ENCODE measurements at places on chromosomes 6 and 20.

- DNase-seq = no peak
These were observed 86.0 kb downstream of the MBOAT1 start for GRCh38 chr6:20126102-20126752.

DNA sequence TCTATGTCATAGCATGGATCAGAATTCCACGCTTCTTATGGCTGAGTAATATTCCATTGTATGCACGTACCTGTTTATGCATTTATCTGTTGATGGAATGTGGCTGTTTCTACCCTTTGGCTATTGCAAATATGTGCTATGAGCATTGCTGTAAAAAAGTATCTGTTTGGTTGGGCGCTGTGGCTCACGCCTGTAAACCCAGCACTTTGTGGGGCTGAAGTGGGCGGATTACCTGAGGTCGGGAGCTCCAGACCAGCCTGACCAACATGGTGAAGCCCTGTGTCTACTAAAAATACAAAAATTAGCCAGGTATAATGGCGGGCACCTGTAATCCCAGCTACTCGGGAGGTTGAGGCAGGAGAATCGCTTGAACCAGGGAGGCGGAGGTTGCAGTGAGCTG lies 182.4 kb downstream of the BCAS1 start:
- no peak for DNase-seq

GRCh38 chr6:149429427-149430360 lies 29.6 kb downstream of the SUMO4 start:
- no peak for DNase-seq

DNA sequence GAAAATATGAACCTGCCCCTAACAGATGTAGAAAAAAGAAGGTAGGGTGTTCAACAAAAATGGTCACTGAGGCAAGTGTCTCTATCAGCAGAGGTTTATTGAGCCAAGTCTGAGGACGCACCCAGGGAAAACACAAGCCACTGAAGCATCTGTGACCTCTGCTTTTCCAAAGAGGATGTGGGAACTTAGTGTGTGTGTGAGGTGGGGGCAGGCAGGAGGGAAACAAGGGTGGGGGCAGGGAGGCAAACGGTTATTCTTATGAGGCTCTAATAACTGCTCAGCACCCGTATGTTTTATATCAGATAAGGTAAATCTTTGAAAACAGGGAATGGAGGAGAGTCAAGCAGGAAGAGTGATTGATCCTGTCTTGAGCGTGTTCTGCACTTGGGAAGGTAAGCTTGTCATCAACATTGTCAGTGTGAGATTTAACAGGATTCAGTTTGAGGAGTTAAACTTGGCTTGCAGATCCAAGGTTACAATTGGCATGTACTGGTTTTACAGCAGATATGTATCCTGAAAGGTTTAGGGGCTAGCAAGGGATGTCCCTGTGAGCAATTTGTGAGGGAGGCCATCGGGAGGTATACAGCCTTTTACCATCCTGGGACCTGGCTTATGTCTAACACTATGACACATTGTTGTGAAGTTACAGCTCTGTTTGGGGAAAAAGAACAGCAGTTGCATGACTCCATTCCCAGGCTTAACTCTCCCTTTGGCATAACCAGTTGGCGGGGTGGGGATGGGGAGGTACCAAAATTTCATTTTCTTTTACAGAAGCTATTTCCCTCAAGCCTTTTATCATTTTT lies 33.7 kb downstream of the NINL start:
- DNase-seq = no peak

GRCh38 chr6:11431455-11431937 lies 106.1 kb upstream of the TMEM170B start:
- DNase-seq = no peak

DNA sequence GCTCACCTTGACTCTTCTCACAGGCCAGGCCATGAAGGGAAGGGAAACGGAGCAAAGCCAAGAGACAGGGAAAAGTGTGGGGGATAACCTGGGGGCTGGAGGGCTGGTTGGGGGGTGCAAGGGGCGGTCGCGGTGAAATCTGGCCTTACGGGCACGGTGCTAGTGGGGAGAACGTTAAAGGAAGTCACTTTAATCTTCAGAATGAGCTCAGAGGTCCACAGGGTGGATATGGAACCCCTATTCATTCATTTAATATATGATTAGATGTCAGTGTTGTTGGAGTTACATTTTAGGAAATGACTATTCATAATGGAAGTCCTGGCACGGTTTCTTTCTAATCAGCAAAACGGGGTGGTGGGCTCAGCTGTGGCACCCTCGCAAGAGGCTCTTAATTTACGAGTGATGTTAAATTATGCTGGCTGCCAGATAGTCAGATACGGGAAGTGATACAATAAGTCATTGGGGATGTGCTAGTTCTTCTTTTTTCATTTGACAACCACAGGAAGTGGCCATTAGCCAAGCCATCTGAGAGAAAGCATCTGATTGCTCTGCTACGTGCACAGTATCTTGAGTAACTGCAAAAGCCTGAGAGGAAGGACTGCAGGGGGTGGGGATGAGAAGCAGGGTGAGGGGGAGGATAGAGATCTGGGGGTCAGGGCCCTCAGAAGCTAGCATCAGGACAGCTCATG lies 253.0 kb downstream of the QKI start:
- peak; percentile 81 for DNase-seq

DNA sequence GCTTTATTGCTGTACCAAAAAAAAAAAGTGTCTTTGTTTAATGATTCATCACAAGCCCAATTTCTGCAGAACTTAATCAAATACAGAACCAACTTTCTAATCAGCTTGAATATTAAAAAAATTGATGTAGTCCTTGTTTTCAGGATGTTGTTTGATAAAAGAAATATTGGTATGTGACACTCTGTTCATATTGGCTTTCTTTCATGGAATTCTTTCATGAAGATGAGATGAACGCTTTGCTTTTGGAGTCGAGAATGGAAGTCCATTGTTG lies 184.3 kb downstream of the ZNF217 start:
- DNase-seq = no peak

GRCh38 chr6:106380407-106380806 lies 19.9 kb downstream of the CRYBG1 start:
- peak; percentile 9 for DNase-seq

DNA sequence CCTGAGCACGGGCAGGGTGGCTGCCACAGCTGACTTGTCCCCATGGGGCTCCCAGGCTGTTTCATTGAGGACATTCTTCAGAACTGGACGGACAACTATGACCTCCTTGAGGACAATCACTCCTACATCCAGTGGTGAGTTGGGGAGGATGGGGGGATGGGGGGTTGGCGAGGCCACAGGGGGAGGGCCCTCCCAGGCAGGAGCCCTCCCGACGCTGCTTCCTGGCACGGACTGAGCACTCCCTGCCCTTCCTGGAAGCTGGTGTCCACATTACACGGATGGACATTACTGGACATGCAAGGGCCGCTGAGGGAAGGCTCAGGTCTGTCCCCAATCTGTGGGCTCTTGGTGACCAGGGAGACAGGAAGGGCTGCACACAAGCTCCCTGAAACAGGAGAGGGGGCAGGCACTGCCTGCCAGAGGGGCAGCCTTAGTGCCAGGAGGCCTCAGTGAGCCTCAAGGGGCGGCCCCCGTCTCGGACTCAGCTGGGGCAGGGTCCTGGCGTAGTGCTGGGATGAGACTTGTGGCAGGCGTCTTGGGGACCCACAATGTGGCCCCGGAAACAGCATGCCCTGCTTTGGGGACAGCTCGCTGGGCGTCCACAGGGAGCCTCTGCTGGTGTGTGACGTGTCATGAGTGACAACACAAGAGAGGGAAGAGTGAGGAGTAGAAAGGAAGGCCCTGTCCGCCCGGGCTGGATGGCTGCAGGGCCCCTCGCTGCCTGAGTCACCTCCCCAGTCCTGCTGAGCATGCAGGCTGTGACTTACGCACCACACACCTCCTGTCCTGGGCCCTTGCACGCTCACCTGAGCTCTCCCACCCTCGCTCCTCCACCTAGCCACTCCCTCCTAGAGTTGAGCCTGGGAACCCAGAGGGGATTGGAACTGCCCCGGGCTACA lies 5.1 kb downstream of the OGFR start:
- no peak for DNase-seq

- no peak for DNase-seq
These were observed 46.2 kb downstream of the OGFRL1 start for GRCh38 chr6:71334768-71335167.

- DNase-seq = no peak
These were observed 15.8 kb downstream of the MAN1A1 start for GRCh38 chr6:119333707-119334295.
